ENCODE measurements at places on chromosomes 1 and 21.

- no peak for DNase-seq
Measured at GRCh38 chr1:50369830-50370229, 53.4 kb downstream of the DMRTA2 start.

DNA sequence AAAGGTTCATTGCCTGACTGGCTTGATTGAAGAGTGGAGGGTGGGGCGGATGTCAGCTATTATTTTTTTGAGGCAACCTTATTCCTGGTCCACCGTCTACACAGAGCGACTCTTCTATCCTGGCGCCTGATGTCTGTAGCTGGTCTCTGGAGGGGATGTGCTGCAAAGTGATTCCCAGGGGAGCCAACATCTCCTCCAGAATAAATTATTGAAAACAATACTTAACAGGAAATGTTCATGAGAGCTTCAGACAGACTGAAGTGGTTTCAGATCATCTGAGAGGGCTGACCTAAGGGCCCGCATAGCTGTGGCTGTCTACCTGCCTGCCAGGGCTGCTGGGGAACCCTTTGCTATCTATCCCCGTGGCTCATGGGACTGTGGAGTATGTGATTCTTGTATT, 66.7 kb downstream of the TEX35 start:
- DNase-seq = no peak

DNA sequence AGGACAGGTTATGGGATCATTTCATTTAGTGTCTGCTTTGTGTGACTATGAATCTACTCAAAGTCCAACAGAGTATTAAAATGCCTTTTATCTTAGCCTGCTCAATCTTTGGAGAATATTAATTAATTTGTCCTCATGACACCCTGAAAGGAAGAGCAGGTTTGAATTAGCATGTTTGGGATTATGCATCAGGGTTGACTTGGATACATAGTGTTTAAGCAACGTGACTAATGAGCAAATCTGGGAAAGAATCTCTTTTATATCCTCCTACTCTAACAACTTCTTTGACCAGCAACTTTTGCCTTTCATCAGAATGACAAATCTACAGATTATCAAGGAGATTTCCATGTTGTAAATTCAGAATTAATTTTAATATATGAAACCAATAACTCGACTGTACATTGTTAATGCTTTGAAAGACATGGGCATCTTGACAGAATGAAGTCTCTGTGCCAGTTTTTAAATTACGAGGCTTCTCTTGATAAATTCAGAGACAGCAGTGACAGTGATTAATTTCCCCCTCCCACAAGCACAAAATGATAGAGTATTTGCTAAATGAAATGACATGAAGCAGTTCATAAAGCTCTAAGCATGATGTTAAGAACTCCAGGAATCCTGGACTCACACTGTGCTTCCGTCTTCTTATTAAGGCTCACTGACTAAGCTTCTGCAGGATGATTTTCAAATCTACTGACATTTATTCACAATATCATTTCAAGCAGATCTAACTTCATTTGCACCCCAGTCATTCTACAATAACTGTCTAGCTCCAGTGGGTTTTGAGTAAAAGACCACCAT, 156.5 kb downstream of the PCNX2 start:
- no peak for DNase-seq

GRCh38 chr21:28523367-28523766, 469.3 kb downstream of the LTN1 start:
- no peak for DNase-seq

DNA sequence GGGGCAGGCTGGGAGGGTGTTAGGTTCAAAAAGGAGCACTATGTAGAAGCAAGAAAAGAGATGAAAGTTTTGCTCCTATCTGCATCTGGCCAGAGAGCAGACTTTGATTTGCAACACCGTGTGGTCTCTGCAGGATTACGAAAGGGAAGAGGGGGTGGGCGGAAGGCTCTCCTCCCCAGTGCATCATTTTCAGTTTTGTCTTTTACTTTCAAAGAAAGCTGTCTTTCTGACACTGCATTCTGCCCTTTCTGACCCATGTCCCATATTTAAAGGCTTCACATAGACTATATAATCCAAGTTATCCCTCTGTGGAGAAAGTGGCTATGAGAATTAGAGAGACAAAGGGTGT, 126.5 kb downstream of the RHOU start:
- no peak for DNase-seq

DNA sequence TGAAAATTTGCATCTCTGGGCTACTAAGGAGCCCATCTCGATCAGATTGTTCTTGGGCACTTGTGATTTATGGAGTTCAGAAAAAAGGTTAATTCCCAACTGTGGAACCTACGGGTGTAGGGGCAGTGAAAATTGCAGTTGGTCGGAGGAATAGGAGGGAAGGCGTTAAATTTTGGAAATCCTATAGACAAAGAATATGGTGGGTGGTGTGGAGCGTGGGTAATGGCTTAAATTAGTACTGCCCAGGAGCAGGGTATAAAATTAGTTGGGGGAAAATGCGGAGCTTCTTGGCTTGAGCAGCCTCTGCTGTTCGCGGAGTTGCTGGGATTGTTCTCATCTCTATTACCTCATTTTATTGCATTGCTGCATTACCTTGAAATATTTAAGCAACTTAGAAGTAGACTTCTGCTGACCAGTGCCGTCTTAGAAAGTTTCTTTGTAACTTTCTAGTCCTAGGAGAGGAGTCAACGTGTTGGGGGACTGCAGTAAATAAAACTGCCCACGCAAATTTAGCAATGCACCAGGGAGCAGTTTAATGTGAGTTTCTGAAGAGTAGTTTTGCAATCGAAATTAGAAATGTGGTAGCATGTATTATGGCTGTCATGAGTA, 514 bp downstream of the S1PR1 start:
- DNase-seq = no peak

- no peak for DNase-seq
Measured at GRCh38 chr1:57839526-57839925, 415.7 kb upstream of the DAB1 start.

DNA sequence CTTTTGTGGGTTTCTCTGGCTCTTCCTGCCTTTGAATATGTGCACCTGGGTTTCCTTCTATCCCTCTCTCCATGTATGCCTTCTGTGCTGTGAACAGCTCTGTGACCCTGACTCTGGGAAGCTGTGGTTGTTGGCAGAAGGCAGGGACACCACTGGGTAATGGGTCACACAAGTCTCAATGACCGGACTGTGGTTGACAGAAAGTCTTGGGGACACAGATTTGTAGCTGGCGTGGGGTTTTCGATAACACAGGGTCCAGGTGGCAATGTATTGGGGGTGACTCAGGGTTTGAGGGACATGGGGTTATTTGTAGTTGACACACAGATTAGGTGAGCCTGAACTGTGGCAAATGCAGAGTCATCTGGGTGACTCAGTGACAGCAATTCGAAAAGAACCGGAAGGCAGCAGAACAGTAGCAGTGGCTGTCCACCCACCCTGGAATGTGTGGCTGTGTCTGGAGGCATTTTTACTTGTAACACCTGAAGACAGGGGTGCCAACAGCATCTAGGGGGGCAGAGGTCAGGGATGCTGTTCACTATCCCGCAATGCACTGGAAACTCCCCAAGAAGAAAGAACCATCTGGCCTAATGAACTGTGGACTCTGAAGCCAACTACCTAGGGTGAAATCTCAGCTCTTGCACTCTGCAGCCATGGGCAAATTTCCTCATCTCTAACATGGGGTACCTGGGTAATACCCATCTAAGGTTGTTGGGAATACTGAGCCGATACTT, 13.0 kb upstream of the SLC6A9 start:
- DNase-seq = no peak

- no peak for DNase-seq
Measured at GRCh38 chr1:22315315-22316078, 136.2 kb upstream of the ZBTB40 start.

- no peak for DNase-seq
Measured at GRCh38 chr1:223437151-223437550, 43.9 kb downstream of the CCDC185 start.

DNA sequence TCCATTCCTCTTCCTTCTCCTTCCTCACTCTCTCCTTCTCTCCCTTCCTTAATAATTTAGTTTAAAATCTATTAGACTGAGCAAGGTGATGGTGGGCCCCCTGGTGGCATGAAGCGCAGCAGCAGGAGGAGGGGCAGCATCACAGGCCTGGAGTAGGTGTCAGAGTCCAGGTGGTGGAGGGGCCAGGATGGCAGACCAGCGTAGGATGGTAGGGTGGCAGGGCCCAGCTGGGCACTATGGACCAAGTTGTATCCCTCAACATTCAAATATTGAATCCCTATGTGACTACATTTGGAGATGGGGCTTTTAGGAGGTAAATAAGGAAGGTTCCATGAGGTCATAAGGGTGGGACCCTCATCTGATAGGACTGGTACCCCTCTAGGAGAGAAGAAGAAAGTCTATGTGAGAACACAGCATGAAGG, 61.0 kb downstream of the WDR4 start:
- DNase-seq = peak; percentile 48

GRCh38 chr1:65247419-65248359, 61.7 kb upstream of the DNAJC6 start:
- DNase-seq = no peak

DNA sequence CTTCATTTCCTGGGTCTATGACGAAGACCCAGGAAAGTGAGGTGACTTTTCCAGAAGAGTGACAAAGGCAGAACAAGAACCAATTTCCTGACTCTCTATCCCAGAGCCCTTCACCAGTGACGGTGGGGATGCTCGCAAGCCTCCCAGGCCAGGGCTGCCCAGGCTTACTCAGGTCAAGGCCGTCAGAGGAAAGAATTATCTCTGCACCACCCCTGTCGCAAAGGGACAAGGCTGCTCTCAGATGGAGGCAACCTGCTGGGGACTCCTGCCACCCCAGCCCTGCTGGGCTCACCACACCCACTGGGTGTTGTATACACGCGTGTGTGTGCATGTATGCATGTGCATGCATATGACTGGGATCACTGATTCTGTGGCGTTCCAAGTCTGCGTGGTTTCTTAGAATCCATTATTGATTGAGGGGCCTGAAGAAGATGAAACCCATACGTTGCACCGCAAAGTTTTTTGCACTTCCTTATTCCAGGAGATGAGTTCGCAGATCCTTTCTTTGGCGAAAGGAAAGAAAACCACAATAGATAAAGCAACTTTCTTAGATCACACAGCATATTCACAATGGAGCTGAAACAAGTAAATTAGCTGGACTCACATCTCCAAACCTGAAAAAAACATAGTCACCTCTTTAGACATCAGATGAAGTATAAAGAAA, 255.8 kb downstream of the RHOU start:
- no peak for DNase-seq

DNA sequence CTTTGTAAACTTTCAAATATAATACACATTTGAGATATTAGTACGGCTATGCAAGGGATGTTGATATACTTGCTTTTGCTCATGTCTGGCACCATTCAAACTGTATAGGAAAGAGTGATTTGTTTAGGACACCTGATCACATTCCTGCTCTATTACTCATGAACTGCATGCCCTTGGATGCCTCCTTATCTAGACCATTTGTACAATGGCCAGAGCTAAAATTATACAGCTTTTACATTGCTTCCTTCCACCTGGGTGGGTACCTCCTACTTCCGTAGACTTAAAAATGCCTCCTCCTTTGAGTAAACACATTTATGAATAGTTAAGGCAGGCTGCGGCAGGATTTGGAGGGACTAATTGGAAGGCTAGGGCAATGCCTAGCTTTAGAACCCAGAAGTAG, 85.4 kb upstream of the PBX1 start:
- DNase-seq = no peak

All from effector CD4-positive, alpha-beta T cell (primary cell).